ENCODE measurements at places on chromosomes 3 and 15.

- no peak for DNase-seq
These were observed 993.2 kb downstream of the NTRK3 start for GRCh38 chr15:87263296-87263695.

DNA sequence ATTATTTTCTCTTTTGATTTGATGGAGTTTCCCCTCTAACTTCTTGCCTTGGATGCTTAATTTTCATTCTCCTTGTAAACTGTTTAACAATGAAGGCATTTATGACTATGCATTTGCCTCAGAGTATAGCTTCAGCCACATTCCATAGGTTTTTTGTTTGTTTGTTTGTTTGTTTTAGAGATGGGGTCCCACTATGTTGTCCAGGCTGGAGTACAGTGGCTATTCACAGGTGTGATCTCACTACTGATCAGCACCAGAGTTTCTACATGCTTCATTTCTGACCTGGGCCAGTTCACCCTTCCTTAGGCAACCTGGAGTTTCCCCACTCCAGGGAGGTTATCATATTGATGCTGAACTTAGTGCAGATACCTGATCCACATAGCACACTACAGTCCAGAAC is 4.1 kb downstream of the SECISBP2L start:
- no peak for DNase-seq

DNA sequence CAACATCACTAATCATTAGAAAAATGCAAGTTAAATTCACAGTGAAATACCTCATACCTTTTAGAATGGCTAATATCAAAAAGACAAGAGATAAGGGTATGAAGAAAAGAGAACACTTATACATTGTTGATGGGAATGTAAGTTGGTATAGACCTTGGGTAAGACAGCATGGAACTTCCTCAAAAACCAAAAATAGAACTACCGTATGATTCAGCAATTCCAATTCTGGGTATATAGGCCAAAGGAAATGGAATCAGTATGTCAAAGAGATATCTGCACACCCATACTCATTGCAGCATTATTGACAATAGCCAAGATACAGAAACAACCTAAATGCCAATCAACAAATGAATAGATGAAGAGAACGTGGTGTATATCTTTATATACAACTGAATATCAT is 166.8 kb upstream of the LRRN1 start:
- no peak for DNase-seq

DNA sequence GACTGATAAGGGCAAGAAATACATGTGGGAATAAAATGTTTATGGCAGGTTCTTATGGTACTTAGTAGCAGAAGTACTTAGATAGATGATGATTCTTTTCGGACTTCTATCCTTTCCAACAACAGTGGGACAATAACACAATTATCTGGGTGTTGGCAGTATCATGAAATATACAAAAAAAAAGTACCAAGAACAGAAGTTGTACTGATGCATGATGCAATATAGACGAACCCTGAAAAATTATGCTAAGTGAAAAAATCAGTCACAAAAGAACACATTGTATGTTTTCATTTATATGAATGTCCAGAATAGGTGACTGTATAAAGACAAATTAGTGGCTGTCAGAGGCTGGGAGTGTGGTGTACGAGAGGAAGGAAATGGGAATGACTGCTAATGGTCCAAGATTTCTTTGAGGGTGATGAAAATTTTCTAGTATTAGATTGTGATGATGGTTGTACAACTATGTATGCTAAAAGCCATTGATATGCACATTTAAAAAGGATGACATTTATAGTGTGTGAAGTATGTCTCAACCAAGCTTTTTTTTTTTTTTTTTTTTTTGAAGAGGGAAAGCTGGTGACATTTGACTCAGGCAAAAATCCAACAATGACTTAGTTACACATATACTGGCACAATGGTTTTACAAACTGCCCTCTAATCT is 20.0 kb downstream of the PDE12 start:
- no peak for DNase-seq

GRCh38 chr3:127819656-127820055 is 2.7 kb downstream of the MGLL start:
- no peak for DNase-seq

DNA sequence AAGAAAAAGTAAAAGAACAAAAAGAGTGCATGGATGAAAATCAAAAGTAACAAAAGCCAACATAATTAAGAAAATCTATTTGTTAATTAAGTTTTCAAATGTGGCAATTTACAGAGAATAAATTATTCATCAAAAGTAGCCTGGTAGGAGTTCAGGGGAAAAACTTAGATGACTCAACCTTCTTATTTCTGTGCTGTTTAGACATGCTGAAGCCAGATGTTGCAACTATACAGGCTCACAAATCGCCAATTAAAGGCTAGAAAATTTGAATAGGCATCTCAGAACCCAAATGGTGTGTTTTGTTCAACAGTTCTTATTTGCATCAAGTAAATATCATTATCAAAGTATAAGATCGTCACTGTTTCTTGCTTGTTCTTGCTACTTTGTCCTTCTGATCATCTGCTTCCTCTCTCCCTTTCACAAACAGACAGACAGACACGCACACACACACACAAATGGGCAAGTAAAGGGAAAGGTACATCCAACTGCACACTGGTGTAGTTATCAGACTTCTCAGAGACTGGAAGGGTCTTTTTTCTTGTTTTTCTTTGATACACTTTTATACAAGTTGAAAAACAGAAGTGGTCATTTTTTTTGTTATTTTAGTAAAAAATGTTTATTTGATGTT is 572.2 kb downstream of the MECOM start:
- no peak for DNase-seq

- DNase-seq = no peak
These were observed 244.7 kb upstream of the ONECUT1 start for GRCh38 chr15:53034767-53035245.

GRCh38 chr3:188680189-188680588 is 491.6 kb upstream of the TPRG1 start:
- DNase-seq = no peak

DNA sequence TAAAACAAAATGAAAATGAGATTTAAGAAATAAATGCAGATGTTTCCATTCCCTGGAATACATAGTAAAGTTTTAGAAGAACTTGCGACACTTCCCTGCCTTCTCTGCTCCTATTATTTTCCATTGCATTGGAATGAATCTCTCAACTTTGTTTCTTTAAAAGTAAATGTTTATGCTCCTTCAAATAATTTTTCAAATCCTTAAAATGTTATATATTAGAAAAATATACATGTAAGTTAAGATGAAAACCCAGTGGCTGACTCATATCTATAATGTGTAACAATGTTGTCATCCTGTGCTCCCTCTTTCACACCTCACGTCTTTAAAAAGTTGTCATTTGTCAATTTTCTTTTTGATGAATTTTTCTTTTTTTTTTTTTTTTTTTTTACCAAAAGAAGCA is 3.6 kb downstream of the RBMS3 start:
- DNase-seq = no peak

GRCh38 chr3:15205934-15206661 is at the start of gene CAPN7:
TSS of gene CAPN7 (plus strand) at chr3:15206246. CDS start at chr3:15206496, 250 bp downstream.
- DNase-seq = peak; percentile 97

DNA sequence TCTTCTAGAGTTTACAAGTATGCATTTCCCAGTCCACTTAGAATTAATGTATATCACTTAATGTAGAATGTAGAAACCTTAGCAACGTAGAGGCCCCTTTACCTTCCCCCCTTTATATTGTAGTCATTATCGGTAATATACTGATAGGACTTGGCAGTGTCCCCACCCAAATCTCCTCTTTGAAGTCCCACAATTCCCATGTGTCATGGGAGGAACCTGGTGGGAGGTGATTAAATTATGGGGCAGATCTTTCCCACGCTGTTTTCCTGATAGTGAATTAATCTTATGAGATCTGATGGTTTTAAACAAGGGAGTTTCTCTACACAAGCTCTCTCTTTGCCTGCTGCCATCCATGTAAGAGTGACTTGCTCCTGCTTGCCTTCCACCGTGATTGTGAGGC is 31.0 kb downstream of the ARL8B start:
- DNase-seq = no peak

GRCh38 chr3:97885931-97886824 is 64.4 kb downstream of the CRYBG3 start:
- DNase-seq = no peak

DNA sequence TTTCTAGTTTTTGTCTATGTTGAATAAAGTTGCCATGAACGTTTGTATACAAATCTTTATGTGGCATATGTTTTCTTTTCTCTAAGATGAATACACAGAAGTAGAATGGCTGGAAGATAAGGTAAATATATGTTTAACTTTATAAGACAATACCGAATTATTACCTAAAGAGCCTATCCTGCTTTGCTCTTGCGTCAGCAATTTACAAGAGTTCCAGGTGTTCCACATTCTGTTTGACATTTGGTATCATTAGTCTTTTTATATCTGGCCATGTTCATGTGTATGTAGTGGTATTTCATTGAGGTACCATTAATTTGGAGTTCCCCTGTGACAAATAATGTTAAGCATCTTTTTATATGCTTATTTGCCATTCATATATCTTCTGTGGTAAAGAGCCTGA is 74.1 kb upstream of the TRIM42 start:
- no peak for DNase-seq

GRCh38 chr3:113743006-113743630 is 2.9 kb downstream of the NAA50 start:
- DNase-seq = no peak

DNA sequence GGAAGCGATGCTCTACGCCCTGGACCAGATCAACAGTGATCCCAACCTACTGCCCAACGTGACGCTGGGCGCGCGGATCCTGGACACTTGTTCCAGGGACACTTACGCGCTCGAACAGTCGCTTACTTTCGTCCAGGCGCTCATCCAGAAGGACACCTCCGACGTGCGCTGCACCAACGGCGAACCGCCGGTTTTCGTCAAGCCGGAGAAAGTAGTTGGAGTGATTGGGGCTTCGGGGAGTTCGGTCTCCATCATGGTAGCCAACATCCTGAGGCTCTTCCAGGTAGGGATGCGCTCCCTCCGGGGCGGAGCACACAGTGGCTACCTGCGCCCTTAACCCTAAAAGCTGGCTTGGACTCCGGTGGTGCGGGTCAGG is 698 bp downstream of the GRM7 start:
- DNase-seq = no peak

GRCh38 chr3:197490098-197491058 is 65.4 kb downstream of the BDH1 start:
- DNase-seq = no peak

GRCh38 chr3:43674345-43675085 is 16.2 kb upstream of the ABHD5 start:
- DNase-seq = no peak

DNA sequence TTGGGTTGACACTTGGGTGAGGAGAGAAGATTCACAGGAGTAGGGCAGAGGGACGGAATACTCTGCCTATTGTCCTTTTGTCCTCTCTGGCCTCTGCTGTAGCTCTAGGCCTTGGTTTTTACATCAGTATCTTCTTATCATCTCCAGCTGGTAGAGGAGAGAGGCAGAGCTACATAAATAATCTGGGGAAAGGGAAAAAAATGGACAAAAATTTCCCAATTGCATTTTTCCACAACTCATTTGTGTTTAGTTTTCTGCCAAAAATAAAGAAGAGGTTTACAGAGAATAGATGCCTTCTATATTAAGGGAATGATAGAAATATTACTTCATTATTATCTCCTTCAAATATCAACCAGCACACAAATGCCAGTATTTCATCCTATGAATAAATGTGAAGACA is 216.4 kb upstream of the P2RY1 start:
- DNase-seq = no peak

- no peak for DNase-seq
These were observed 212.1 kb downstream of the GBE1 start for GRCh38 chr3:81549388-81549787.

DNA sequence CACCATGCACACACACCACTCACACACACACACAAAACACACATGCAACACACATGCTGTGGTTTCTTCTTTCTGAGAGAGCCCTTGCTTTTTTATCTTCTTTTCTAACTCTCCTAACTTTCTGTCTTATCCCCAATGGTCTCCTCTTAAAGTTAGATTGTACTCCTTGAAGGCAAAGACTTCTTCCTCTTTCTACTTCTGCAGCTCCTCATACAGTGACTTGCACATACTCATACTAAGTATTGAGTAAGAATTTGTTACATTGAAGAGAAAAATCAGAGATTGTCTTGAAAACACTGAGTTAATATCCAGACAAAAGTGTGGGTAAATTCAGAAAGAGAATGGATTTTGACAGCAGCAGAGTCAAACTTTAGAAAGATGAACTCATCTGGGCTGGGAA is 64.4 kb downstream of the GTPBP8 start:
- DNase-seq = no peak

All from activated T-cell treated with anti-CD3 and anti-CD28 coated beads, Interleukin-2, amount 50 U/mL, for 24 hours (primary cell).